ENCODE measurements at places on chromosomes 5 and 9.
A peak's percentile ranks its signal among the peaks of the same experiment; 100 is the strongest.

DNA sequence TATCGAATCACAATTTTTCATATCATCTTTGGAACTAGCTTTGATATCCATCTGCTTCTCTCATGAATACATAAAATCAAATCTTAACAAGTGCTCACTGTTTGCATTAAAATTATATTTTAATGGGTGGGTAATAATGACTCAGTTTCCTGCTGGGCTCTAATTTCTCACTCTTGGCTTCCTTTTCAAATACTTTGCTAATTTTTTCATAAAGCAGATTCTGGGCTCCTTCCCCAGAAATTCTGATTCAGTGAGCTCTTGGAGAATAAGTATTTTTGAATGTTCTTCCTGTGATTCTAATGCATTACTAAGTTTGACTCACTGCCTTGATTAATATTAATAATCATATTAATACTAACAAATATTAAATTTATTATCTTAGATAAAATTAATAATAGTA lies 48.9 kb downstream of the YIPF5 start:
- DNase-seq = no peak

GRCh38 chr5:157669701-157670097 lies 1.6 kb upstream of the C5orf52 start:
- DNase-seq = no peak

DNA sequence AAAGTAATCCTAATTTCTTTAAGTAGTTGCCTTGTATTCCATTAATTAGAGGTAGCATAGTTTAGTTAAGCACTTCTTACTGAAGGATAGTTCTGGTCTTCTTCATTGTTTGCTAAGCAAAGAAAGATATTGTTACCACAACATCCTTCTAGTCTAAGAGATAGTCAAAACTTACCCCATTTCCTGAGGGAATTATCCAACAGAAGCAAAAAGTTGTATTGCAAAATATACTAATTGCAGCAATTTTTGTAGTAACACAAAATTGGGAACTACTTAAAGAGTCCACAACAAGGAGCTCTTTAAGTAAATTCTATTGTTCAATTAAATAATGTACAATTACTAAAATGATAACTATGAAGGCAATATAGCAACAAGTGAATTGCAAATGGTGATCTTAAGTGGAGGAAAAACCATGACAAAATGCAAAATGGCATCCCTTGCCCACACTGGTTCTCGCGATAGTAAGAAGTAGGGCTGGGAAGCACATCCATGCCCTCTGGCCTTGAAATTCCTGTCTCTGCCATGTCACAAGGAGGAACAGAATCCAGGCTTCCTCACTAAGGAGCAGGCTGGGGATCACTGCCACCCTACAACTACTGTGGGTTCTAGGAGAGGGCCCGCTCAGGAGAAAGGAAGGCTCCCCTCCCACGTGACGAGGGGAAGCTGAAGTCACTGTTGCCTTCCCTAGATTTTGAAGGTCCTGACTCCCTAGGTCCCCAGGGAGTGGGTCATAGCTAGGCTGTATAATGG lies 23.3 kb upstream of the MEGF9 start:
- DNase-seq = no peak

GRCh38 chr5:57434227-57434640 lies 48.4 kb downstream of the ACTBL2 start:
- DNase-seq = no peak

DNA sequence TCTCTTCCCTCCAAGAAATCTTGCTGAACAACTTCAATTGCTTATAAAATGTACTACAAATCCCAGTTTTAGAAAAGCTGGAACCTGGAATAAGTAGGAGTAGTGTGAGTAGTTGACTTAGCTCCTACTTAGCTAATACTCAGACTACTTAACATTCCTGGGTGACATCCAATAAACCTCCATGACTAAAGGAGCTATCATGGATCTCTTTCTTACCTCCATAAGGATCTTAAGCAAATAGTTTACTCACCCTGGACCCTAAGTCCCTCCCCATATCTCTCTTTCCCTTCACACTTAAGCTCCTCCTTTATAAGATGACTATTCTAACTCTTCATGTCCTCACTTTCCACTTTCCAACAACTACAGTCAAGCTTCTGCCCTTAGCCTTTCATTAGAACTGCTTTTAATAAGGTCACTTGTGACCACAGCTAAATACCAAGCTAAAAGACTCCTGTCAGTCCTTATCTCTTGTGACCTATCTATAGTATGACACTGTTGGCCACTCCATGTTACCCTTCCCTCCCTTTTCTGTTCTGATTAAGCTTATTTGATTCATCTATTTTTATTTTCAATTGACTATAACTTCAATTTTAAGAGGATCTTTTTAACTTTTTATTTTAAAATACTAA lies 194.9 kb downstream of the RFX3 start:
- DNase-seq = no peak

DNA sequence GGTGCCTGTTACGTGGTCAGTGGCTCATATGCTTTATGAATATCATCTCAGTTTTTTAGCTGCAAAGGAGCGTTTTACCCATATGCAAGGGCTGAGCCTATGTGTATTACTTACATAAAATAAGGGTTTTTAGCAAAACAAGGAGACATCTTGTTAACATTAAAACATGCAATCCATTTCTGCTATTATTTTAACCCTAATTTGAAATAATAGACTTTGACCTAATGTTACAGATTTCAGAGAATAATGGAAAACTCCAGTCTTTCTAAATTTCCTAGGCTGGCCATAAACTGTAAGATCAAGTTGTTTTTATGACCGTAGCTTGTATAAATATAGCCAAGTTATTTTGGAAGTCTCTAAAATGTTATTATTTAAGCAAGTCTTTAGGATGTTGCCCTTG lies 121.1 kb upstream of the SEMA6A start:
- no peak for DNase-seq

GRCh38 chr9:36189976-36190375 lies 745 bp upstream of the CLTA start:
- DNase-seq = no peak

- peak; percentile 20 for DNase-seq
These were observed 1028.5 kb upstream of the ACO1 start for GRCh38 chr9:31355965-31356364.

GRCh38 chr9:77829420-77829819 lies 181.3 kb upstream of the GNA14 start:
- DNase-seq = no peak

GRCh38 chr5:89729623-89730301 lies 679.8 kb downstream of the CETN3 start:
- DNase-seq = no peak

GRCh38 chr9:8600914-8601680 lies 801.5 kb upstream of the DMAC1 start:
- no peak for DNase-seq

Measured in NCI-H774 (cell line).